NCI-H187 treated with DMSO at 0.1 percent for 48 hours (cell line): ENCODE measurements at places on chromosomes 11 and 22.

- no peak for DNase-seq
Measured at GRCh38 chr11:122882857-122883645, 492 bp downstream of the JHY start.

DNA sequence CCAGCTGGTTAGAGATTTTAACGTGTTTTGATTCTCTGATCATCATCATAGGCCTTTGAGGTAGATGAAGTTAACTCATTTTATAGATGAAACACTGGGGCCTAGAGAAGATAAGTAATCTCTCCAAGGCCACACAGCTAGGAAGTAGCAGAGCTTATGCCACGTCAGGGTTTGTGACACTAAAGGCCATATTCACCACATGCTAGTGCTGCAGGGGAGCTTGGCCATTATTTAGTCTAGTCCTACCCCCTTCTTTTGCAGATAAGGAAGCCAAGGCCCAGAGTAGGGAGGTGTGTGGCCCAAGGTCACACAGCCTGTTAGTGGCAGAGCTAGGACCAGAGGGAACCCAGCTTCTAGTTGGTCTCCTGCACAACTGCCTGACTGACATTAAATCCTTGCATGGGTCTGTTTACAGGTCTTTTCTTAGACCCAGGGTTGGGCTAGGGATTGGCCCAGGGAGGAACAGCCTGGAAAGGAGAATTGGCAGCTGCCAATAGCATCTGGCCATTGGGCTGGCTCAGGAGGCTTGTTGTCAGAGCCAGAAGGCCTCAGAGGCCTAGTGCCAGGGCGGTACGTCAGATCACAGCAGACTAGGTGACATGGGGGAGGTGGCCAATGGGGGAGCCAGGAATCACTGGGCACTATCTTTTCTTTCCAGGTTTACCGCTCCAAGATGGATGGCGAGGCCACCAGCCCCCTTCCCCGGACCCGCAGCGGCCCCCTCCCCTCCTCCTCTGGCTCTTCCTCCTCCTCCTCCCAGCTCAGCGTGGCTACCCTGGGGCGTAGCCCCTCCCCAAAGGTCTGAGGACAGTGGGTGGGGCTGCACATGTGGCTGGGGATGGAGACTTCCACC is 36.0 kb downstream of the PHLDB1 start:
- no peak for DNase-seq

DNA sequence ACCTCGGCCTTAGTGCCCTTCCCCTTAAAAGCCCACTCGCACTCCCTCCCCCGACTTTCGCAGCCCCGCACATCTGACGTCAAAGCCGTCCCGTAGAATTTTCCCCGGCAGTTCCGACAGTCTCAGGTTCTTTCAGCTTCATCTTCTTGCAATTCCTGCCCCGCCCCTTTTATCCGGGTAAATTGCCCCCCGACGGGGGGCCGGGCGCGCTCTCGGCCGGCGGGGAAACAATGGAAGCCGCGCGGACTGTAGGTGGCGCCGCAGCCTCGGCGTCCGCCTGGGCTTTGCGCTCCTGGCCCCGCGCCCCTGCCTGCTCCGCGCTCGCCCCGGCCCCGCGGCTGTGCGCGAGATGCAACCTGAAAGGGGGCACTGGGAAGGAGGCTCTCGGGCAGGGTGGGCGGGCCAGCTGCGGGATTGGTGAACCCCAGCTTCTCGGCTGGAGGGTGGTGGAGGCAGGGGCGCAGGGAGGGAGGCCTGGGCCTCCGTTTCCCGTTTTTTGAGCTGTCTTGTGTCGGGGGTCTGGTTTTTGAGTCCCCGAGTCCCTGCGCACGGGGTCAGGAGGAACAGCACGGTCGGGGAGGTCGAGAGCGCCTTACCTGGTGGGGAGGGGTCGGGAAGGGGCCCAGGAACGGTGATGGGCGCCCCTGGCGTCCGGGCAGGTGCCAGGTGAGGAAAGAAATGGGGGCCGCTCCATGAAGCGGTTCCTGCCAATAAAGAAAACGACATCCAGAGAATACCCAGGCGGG is 859 bp upstream of the FGF19 start:
- DNase-seq, result no peak

DNA sequence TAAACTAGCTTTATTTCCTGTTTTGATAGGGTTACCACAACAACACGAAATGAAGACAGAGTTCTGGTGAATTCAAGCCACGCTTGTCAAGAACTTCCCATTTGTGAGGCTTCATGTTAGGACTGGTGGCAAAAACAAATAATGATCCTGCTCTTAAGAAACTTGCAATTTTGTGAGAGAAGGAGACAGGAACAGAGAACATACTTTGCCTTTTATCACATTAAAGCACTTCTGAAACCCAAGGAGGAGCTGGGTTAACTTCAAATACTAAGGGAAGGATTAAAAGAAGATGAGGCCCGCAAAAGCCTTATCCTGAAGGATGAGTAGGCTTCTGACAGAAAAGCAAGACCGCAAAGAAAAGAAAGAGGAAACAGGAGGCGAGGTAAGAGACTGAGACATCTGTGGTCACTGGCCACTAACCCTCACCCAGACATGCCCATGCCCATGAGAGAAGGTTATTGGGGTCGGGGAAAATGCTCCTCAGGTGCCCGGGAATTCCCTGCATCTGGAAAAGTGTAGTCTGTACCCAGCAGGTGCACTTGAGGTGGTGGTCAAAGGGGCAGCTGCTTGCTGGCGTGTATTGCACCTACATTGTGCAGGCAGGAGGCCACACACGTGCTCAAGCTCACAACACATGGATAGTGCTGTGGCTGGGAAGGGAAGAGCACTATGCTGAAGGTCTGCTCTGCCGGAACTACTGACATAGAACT is 50.5 kb downstream of the MAPK1 start:
- no peak for DNase-seq

GRCh38 chr22:47394504-47395440 is 632.3 kb downstream of the TBC1D22A start:
- DNase-seq, result no peak

DNA sequence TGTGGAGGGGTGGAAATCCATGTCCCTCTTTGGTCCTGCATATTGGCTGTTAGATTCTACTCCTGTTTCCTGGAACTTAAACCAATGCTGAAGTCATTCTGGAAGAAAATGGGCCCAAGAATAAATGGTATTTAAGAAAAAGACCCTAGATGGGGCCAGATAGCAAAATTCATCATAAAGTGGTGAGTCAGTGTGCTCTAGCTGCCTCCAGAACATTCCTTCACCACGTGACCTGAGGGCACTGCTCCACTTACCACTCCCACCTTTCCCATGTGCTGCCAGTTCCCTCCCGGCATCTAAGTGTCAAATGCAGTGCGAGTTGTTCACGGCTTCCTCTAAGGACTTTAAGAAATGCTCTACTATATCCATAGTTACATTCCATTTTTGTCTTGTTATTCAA is 30.9 kb upstream of the NAP1L4 start:
- DNase-seq, result no peak

- DNase-seq, result no peak
Measured at GRCh38 chr22:20384865-20385264, 9.1 kb upstream of the ZNF74 start.

- DNase-seq, result no peak
Measured at GRCh38 chr11:19957294-19957943, 202.9 kb downstream of the DBX1 start.

DNA sequence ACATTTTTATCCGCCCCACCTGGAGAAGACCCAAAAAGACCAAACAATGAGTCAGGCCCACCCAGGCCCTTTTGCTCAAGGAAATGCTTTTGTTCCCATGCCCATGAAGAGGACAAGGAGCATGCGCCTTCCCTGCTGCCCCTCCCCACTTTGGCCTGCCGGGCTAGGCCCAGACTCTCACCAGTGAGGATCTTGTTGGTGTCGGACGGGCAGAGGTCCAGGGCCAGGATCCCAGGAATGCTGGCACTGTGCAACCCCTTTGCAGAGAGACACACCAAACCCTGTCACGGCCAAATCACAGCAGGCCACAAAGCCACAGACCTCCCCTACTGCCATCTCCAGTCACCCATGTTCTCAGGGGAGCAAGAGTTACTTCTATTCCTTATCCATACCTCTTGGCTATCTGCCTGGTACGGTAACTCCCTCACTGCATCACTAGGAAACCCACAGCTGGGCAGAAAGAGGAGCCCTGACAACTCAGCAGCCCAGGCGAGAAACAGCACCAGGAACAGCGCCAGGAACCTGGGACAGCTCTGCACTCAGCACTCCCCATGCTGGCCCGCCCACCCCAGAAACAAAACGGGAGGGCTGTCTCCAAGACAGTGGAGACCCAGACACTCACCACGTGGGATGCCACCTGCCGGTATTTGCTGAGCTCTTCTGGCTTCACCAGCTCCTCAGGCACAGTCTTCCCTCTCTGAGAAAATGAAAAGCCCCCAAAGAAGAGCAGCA is 5.5 kb downstream of the PRPF19 start:
- no peak for DNase-seq

GRCh38 chr11:115670538-115671205 is 166.5 kb upstream of the CADM1 start:
- DNase-seq, result no peak

GRCh38 chr11:78170874-78171549 is 17.4 kb downstream of the KCTD21 start:
- DNase-seq, result no peak

DNA sequence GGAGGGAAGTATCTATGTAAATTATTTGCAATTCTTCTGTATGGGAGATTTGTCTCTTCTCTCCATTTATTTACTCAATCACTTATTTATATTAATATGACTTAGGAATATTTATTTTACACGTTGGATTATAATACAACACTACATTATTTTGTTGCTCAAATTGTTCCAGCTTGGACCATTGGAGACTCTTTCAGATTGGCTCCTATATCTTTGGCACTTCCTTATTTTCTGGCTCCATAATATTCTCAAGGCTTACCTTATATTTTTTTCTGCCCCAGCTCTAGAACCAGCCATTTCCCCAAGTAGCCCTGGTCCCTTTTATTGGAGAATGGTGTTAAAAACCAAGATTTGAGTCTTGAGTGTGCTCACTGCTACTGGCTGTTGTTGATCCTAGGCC is 101.9 kb downstream of the LRRC32 start:
- no peak for DNase-seq

DNA sequence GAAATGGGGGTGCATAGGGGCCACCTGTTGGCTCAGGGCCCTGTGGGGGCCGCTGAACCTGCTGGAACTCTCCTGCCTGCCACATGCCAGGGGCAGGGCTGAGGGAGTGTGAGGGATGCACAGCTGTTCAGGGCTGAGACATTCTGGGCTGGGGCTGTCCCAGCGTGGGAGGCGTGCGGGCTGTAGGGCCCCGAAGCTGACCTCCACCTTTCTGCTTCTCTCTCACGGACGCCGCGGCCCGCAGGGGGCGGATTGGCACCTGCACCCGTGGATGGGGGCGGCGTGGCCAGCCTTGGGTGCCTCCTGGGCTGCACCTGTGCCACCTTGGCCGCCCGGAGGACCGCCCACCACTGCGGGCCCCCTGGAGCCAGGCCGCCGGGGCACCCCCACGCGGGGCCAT is 4.1 kb downstream of the CCDC188 start:
- no peak for DNase-seq

GRCh38 chr11:123405123-123405592 is 24.9 kb upstream of the GRAMD1B start:
- DNase-seq, result no peak

DNA sequence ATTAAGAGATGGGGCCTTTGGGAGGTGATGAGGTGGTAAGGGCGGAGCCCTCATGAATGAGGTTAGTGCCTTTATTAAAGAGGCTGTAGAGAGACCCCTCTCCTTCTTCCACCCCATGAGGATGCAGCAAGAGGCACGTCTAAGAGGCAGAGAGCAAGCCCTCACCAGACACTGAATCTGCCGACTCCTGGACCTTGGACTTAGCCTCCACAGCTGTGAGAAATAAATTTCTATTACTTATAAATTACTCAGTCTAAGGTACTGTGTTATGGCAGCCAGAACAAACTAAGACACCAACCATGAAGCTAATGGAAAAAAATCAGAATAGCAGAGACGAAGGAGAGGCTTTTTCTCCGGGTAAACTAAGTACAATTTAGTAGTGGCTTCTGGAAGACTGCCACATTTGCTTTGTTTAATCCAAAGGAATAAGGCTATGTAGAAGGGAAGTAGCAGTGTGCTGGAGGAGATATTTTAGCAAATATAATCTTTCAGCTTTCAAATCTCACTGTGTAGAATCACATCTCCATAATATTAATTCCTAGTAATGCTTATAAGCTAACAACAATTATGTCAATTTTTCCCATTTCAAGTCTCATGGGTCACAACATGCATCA is 12.3 kb upstream of the SIK2 start:
- no peak for DNase-seq

GRCh38 chr22:37929390-37929789 is 23.3 kb downstream of the MICALL1 start:
- DNase-seq, result no peak

- DNase-seq, result no peak
Measured at GRCh38 chr11:86511086-86511551, 136.4 kb downstream of the CCDC81 start.

DNA sequence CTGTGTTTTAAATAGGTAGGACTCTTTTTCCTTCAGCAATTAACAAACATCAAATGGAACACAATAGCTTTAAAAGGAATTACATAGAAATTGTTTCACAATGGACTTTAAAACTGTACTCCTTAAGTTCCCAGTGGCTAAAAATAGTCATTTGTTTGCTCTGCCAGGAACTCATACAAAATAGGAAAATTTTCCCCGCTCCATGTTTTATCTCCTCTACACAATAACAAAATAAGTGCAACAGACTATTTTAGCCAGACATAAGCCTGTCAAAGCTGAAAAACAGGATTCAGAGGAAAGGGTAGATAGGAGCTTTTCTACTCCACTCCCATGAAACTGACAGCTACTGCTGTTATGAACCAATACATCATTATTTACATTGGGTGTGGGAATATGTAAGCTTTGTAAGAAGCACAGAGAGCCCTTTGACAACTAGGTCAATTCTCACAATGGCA is 90.1 kb downstream of the STK33 start:
- DNase-seq, result no peak
